Bone marrow (tissue), 2 donors: ENCODE measurements at places on chromosomes 2 and 18.

DNA sequence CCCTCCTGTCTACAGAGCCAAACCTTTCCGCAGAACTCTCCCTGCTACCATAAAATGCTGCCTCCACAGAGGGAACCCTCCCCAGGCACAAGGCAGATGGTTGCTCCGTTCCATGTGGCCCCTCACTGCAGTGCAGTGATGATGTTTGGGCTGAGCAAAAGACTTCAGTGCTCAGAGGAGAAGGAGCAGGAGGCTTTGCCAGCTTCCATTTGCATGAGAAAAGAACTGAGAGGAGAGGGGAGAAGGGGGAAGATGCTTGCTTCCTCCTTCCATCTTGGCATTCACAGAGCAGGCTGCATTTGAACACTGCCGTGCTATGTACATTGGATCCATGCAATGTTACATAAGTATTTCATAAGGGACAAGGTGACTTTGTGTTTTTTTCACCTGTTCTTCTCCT lies 46.6 kb upstream of the TMEM200C start:
- DNase-seq, result no peak

DNA sequence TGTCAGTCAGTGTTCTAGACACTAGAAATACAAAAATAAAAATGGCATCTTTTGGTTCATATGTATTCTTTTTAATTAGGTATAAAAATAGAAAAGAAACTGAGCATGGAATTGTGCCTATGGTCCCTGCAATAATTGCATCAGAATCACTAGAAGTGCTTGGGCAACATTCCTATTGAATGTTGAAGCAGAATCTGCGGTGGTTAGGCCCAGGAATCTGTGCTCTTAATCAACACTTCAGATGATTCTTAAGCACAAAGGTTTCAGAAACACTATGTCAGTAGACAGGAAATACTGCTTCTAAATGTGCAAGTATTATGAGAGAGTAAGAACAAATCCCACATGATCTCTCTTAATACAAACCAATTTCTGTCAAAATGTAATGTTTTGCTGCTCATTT lies 20.3 kb upstream of the RBBP8 start:
- no peak for DNase-seq

- DNase-seq, result no peak
These were observed 159.8 kb upstream of the REG3G start for GRCh38 chr2:78865667-78866066.

DNA sequence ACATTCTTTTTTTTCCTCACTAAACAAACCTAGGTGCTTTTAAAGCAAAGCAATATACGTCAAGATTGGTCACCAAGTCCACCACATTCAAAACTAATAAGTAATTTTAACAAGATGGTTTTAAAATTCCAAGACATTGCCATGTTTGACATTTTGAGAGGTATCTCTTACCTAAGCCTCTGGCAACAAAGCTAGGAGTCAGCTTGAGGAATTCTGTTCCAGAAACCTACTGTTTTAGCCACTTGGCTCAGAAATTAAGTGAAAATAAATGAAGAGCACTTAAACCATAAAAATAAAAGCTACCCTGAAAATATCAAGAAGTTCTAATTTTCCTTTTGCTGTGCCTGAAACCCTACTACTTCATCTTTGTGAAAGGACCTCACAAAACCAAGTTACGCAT lies 30.0 kb upstream of the CHMP3 start:
- DNase-seq, result no peak

DNA sequence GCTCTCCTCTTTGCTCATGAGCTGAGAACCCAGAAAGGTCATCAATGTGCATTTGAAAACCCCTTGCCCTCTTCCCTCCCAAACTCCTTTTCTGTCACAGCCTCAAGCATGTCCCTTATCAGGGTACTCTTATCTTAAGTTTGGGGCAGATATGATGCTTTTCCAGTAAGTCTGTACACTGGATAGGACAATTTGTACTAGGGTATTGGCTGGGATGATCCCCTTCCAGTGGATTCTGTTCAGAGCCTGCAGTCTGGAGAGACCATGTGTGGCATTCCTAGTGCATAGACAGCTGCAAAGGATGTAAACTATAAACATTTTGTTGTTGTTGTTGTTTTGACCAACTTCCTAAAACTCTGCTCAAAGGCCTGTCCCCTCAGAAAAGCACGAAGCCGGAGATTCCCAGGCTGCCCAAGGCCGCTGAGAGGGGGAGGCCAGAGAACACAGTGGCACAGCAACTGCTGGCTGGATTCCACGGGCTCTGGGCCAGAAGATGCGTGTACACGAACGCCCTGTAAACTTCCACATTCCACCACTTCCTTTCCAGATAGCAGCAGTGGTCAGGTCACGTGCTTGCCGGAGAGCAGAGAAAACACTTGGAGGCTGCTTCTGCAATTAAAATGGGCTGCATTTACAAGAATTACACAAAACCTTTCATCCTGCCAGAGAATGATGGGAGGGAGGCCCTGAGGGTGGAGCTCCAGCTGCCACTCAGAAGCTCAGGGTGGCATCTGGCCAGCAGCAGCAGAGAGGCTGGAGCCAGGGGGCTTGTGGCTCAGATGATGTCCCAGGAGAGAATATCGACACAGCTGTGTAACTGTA lies 42.1 kb downstream of the BMP10 start:
- DNase-seq, result peak; percentile 80

- DNase-seq, result no peak
These were observed 293 bp upstream of the D2HGDH start for GRCh38 chr2:241734208-241734466.

DNA sequence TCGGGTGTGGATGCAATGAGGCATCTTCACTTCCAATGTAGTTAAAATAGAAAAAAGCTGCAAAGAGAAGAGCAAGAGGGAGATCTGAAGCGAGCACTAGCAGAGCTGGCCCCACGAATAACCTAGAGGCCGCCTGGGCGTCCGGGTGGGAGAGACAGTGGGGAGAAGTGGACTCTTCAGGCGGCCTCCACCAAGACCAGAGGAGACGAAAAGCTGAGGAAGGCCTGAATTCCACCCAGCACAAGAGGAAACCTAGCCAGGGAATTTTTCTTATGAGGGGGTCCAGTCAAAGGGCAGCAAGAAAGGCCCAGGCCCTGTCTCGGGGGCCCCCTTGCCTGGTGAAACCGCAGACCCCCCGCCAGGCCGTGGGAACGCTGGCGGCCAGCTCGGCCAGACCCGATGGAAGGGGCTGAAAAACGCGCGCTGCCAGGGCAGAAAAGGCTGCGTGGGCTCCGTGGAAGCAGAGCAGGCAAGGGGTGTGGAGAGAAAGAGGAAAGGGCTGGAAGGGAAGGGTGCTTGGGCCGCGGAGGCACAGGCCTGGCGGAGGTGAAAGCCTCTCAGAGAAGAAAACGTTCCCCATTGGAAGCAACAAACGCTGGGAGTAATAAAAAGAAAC lies 69.2 kb downstream of the KCTD1 start:
- DNase-seq, result no peak

DNA sequence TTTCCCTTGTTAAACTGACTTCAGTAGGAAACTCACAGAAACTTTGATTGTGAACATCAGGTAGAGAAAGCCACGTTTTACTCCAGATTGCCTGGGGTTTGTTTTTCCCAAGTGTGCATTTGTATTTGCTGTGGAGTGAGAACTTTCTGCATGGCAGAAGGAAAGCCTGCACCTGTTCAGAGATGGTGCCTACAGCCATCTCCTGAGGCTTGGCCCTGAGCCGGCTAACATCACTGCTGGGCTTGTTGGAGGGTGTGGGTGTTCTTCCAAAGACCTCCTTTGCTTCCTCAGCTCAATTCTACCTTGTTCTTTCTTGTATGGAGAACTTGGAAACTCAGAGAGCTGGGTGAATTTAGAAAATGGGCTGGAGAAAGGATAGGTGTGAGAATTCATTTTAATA lies 16.1 kb downstream of the KCNS3 start:
- no peak for DNase-seq
